ENCODE measurements at places on chromosomes 5 and 9.
A peak's percentile ranks its signal among the peaks of the same experiment; 100 is the strongest.

DNA sequence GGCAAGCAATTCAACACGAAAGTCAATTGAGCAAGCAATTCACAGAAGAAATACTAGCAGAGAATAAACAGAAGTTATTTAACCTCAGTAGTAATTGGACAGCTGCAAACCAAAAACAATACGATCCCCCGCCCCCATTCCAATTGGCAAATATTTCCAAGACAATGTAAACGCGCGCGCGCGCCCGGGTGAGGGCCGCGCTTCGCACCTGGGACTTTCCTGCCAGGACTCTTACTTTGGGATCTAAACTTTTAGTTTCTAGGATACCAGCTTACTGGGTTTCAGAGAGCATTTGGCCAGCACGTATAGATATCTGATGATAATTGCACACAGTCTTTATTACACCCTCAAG, 8.6 kb downstream of the RUFY1 start:
- peaks cover 9% of the 10 kb centered on the region for H3K4me1 ChIP-seq
- H3K27me3 ChIP-seq = no peaks in the 10 kb centered on the region
- H3K27ac ChIP-seq = peak overlapping the region; percentile 99
- DNase-seq = no peak
- H3K36me3 ChIP-seq = peaks cover 13% of the 10 kb centered on the region

DNA sequence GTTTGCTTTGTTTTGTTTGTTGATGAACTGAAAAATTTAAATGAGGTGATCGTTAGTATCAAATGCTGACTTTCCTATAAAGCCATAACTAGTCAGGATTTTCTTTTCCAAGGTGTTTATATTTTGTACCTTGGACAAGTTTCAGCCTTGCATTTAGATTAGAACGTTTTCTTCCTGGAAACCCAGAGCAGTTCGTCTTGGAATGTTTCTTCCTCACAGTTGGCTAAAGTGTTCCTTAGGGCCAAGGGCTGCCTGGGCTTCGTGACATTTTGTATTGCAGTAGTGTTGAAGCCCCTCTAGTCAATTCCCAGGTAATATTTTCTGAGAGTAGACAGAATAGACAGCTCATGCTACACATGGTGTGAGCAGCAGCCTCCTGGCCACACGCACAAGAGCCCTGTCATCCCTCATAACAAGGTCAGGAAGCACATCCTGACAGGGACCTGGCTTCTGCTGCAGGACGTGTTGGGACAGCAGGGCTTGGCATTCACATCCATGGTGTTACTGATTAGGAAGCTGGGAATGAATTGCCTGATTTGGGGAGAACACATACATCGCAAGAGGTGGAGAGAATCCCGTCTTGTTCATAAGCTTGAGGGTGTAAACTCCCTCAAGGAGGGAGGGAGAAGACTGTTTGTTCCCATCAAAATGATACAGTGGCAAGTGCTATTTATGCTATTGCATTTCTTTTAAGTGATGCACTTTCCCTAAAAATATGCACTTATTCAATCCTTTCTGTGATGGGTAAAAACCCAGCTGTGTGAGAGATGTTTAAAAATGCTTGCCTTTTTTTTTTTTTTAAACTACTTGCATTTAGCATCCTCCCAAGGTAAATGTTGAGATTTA, 31.7 kb downstream of the FUBP3 start:
- H3K36me3 ChIP-seq = peaks cover 8% of the 10 kb centered on the region
- H3K27ac ChIP-seq = no peak overlapping the region
- no peak for DNase-seq
- no peaks in the 10 kb centered on the region for H3K27me3 ChIP-seq

DNA sequence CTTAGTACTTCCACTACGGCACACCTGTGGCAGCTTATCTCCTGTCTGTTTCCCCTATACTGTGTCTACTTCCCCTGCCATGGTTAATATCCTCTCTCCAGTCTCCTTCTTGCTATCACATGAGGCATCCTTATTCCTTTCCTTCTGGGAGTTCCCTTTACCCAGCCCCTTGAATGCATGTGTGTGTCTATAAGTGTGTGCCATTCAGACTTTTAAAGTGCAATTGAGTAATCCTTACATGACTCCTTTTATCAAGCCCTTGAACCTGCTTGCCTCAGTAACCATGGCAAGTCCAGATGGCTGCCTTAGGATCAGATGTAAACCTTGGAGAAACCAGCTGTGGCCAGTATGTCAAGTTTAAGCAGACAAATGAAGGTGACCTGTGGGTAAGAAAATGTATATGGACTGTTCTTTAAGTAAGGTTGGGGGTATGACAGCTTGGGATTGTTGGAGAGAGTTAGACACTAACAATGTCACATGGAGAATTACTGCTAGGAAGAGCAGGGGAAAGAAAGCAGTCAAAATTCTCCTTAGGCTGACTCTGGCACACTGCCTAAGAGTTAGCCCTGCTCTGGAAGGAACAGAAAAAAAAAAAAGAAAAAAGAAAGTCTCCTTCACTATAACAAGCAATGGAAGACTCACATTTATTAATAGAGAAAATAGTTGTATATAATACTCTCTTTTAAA, 142.1 kb downstream of the HINT1 start:
- H3K4me1 ChIP-seq = no peaks in the 10 kb centered on the region
- H3K27ac ChIP-seq = no peak overlapping the region
- no peaks in the 10 kb centered on the region for H3K27me3 ChIP-seq

GRCh38 chr5:40206030-40206429, 473.7 kb upstream of the PTGER4 start:
- DNase-seq = no peak
- H3K27ac ChIP-seq = no peak overlapping the region
- H3K27me3 ChIP-seq = no peaks in the 10 kb centered on the region
- H3K4me1 ChIP-seq = no peaks in the 10 kb centered on the region
- no peak overlapping the region for H3K4me3 ChIP-seq

DNA sequence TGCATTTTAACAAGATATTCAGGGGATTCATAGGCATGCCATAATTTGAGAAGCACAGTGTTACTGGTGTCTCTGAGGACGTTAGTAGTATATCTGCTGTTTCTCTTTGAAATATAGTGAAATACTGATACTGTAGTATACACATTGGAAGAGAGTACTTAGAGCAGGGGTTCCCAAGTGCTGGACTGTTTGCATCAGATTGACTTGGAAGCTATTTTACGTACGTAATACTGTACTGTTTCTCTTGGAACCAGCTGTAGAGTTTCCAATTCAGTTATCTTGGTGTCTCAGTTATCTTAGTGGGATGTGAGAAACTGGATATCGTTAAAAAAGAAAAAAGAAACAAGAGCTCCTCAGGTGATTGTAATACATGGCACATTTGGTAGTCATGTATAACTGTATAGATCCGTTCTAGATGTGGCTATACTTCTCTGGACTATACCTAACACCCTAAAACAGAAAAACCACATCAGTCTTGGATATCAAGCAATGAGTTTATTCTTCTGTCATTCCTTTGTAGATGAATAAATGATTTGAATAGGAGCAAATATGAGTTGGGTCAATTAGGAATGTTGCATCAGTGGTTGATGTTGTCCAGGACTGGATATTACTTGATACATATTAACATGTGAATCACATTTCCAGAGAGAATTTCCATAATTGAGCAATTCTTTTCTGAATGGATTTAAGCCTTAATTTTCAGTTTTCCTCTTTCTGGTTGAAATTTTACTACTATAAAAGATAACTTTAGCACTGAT, 33.4 kb downstream of the PRRC1 start:
- H3K4me3 ChIP-seq = no peak overlapping the region
- no peaks in the 10 kb centered on the region for H3K4me1 ChIP-seq
- H3K27me3 ChIP-seq = no peaks in the 10 kb centered on the region
- no peak overlapping the region for H3K27ac ChIP-seq
- H3K36me3 ChIP-seq = peaks cover 22% of the 10 kb centered on the region

- H3K27me3 ChIP-seq = no peaks in the 10 kb centered on the region
- DNase-seq = no peak
- no peaks in the 10 kb centered on the region for H3K4me1 ChIP-seq
- no peaks in the 10 kb centered on the region for H3K36me3 ChIP-seq
- H3K4me3 ChIP-seq = no peak overlapping the region
- H3K27ac ChIP-seq = no peak overlapping the region
Observed at GRCh38 chr5:117665121-117665520, 1090.5 kb upstream of the SEMA6A start.

- H3K4me1 ChIP-seq = peaks cover 7% of the 10 kb centered on the region
- no peak overlapping the region for H3K4me3 ChIP-seq
- H3K36me3 ChIP-seq = no peaks in the 10 kb centered on the region
- H3K27me3 ChIP-seq = peaks cover 8% of the 10 kb centered on the region
- no peak for DNase-seq
- H3K27ac ChIP-seq = no peak overlapping the region
Observed at GRCh38 chr9:97924386-97924785, 2.1 kb upstream of the TRMO start.

DNA sequence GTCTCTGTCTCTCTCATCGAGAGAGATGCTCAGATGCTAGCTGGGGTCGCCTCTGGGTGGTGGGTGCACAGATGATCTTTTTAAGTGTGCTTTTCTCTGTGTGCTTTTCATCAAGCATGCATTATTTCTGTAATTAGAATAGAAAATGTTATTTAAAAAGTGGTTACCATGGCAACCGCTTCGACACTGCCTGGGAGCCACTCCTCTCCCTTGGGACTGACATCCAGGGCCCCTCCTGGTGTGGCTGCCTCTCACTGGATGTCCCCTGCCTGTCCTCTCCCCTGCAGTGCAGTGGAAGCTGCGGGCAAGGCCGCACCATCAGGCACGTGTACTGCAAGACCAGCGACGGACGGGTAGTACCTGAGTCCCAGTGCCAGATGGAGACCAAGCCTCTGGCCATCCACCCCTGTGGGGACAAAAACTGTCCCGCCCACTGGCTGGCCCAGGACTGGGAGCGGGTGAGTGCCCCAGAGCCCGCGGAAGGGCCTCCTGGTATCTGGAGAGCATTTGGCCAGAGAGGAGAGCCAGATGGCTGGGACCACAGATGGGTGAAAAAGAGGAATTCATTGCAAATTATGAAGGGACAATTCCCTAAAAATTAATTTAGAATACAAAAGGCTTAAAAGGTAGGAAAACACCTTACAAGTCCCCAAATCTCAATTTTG, 34.7 kb downstream of the ADAMTSL2 start:
- H3K36me3 ChIP-seq = no peaks in the 10 kb centered on the region
- no peak overlapping the region for H3K27ac ChIP-seq
- no peak for DNase-seq
- no peaks in the 10 kb centered on the region for H3K4me1 ChIP-seq

Measured in Panc1 (cell line).